ENCODE measurements at places on chromosomes 6 and 20.

- no peak for DNase-seq
Observed at GRCh38 chr6:6248651-6249050, 71.8 kb downstream of the F13A1 start.

GRCh38 chr6:137258170-137258569, 39.0 kb upstream of the IFNGR1 start:
- DNase-seq = no peak

- DNase-seq = no peak
Observed at GRCh38 chr20:44792796-44793195, 17.6 kb downstream of the RIMS4 start.

DNA sequence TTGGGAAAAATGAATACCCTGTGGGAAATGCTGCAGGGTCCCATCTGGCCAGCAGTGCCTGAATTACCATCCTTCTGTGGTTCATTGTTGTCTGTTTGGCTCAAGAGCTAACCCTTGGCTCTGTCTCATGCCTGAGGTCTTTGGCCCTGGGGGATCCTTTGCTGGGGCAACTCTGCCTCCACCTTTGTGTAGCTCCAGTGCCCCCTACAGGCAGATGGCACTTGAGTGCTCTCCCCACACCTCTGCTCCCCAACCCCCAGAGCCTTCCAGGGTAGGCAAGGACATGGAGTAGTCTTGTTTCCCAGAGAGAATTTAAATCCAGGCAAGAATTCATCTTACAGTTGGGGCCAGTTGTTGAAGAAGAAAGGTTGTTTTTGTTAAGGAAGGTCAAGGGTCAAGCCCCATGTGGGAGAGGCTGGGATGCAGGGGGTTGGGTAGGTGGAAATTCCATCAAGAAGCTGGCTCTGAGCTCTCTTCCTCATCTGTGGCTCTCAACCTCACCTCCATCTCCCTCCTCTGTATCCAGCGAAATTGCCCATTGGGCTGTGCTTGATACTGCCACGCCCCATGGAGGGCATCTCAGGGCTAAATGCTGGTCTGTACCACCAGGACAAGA, 44.2 kb downstream of the ZNF831 start:
- DNase-seq = peak; percentile 65

DNA sequence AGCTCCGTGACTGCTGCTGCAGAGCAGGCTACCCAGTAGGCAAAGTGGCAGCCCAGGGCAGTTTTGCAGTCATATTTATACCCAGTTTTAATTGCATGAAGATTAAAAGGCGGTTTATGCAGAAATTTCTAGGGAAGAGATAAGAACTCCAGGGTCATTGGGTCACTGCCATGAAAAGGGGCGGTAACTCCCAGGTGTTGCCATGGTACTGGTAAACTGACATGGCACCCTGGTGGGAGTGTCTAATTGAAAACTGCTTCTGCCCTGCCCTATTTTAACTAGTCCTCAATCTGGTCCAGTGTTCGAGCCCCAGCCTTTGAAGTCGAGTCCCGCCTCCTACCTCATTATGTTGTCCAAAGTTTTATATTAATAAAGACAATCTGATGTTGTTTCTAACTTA, 75.0 kb upstream of the FUCA2 start:
- no peak for DNase-seq

DNA sequence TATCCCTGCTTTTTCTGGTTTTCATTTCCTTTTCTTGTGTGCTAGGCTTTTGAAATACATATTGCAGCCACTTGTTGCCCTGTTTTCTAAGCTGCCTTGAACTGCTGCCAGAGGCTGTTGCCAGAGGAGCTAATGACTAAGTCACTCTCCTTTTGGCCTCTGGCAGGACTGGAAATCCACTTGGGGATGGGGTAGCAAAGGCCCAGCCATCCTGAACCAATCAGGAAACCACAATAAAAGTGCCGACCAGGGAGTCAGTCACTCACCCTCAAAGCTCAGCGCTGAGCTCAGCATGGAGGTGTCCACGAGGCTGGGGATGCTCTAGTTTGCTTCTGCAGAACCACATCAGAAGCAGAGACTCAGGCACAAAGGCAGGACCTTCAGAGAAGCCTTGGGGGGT, 813.0 kb downstream of the DHX35 start:
- DNase-seq = peak; percentile 73

DNA sequence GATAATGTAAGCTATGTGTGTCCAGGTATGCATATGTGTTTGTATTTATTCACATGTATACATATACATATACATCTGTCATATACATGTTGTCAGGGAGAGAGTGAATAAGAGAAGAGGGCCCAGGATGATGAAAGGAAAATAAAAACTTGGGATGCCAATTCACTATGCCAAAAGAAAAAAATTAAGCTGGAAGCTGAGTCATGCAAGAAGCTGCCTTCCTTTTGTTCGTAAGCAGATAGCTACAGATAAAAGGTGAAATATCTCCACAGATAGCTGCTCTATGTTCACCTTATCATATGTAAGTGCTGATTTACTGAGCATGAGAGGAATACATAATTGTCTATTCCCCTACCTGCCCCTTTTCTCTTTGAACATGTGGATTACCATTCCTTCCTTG, 579.9 kb downstream of the EPM2A start:
- DNase-seq = no peak

- peak; percentile 60 for DNase-seq
Observed at GRCh38 chr20:10667077-10667401, 6.8 kb downstream of the JAG1 start.

DNA sequence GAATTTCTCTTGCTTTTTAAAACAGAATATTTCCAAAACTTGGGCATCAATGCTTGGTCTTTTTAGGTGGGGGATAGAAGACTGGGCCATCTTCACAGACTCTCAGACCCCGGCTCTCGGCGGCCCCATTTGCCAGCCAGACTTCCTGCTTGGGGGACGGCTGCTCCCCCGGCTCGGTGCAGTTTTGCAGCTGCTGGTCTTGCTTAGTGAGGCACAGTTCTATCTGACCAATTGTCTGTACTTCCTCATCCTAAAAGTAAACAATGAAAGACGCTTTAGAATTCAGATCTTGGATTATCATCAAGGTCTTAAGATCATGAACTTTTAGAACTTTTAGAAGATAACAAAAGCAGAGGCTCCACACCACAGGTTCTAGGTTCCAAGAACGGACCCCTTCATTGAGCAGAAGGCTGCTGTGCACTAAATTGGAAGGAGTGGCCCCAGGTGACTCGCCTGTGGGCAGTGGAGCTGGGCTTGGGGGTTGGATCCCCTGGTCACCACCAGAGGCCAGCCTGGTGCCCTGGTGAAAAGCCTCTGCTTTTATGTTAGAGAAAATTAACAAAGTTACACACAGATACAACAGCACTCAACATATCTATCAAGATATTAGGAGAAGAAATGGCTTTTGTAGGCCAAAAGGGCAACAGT, 26.7 kb downstream of the RNASET2 start:
- no peak for DNase-seq

GRCh38 chr20:31915491-31916280, 36.2 kb downstream of the PDRG1 start:
- DNase-seq = no peak

DNA sequence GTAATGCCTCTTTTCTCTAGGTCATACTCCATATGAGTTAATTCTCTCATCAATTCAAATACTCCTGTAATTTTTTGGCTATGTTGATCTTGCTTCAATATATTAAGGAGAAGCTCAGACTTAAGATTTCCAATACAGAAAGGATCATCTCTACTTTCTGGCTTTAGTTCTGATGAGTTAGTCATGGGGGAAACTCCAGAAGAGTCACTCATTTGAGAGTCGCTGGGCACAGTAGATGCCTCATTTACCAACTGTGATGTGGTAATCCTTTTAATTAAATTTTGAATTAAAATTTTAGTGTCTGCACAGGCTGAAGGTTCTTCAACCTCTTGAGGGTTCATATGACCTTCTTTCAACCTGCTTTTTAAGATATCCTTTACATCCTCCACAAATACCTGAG, 38.5 kb downstream of the DST start:
- no peak for DNase-seq

DNA sequence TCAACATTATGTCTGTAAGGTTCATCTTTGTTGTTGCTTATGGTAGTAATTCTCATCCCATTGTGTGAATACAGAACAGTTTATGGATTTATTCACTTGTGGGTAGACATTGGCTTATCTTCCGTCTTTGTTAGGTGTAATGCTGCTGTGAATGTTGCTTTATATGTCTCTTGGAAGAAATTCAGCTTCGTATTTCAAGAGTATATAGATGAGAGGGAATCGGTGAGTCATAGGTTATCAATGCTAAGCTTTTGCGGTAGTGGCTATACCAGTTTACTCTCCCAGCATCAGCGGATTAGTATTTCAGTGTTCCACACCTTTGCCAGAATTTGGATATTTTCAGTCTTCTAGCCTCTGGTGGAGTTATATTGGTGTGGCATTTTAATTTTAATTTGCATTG, 77.8 kb downstream of the ZFAND3 start:
- DNase-seq = no peak

- no peak for DNase-seq
Observed at GRCh38 chr6:106431972-106432371, 71.5 kb downstream of the CRYBG1 start.

DNA sequence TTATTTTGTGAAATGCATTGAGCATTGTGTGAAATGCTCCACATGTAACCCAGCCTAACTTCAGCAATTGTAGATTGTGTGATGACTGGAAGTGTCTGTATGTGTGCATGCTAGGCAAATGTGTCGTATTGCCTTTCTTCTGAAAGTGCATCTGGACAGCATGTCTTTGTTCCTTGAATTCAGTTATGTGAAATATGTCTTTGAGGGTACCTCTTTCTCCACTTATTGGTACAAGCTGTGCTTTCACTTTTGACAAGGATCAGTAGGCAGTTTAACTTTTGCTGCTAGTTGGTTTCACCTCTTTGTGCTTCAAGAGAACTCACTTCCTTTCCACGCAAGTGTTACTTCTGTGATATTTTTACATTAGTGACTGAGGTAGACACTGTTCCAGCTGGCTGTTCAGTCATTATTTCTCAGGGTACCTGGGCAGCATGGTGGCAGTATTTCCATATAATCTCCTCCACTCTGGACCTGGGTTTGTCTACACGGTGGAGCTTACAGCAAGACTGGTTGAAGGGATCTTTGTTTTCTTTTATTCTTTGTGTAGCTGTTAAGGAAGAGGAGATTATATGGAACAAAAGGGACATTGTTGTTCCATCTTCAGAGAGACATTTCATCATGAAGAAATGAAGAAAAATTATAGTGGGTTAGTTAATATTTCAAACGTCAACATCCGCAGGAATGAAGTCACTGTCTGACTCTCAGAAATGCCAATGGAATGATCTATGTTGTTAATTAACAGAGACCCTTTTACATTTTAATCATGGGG, 175.4 kb downstream of the UTRN start:
- no peak for DNase-seq

DNA sequence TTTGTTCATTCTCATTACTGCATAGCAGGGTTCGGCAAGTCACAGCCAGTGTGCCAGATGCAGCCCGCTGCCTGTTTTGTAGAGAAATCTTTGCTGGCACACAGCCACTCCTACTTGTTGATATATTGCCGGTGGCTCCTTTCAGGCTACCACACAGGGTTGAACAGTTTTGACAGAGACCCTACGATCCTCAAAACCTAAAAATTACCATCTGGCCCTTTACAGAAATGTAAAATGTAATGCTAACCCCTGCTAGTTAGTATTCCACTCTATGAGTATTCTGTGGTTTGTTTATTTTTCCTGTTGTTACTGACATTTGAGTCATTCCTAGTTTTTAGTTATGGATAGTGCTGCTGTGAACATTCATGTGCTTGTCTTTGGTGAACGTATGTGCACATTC, 11.5 kb downstream of the DHX35 start:
- no peak for DNase-seq

DNA sequence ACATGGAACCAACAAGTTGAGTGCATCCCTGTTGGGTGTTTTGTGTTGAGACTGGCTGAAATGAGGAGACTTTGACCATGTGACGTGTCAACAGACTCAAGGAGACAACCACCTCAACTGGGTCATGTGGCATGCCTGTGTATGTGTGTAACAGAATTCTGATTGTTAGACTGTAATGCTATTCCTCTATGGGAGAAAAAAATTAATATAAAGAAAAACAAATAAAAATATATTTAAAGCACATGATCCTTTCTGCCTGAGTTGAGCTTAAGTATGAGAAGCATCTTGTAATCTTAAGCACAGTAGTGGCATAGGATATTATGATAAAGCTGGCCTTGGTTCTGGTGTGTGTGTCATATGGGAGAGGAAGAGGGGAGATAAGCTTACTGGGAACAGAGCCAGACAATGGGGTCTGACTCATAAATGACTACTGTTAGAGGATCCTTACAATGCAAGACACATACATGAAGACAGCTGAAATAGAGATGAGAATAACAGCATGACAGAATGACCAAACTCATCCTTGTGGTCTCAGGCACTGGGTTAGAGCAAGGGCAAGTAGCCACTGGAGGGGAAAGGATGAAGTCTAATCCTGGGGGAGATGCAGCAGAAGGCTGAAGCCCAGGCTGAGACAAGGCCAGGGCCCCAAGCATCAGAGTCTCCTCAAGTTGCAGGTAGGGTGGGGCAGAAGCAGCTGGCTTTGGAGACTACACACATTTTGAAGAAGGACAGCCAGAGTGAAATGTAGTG, 9.2 kb downstream of the TP53INP2 start:
- no peak for DNase-seq

GRCh38 chr6:97293198-97293696, 10.2 kb upstream of the MMS22L start:
- DNase-seq = no peak

DNA sequence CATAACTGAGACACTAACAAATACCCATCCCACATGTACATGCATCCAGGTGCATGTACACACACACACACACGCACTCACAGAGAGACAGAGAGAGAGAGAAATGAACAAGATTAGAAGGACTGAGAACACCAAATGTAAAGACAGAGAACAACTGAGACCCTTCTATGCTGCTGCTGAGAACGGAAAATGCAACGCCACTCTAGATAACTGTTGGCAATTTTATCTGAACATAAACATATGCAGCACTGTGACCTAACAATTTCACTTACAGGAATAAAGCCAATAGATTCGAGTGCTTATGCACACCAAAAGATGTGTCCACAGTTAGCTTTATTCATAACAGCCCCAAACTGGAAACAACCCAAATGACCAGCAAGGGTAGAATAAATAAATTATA, 103.8 kb upstream of the LY86 start:
- DNase-seq = no peak

DNA sequence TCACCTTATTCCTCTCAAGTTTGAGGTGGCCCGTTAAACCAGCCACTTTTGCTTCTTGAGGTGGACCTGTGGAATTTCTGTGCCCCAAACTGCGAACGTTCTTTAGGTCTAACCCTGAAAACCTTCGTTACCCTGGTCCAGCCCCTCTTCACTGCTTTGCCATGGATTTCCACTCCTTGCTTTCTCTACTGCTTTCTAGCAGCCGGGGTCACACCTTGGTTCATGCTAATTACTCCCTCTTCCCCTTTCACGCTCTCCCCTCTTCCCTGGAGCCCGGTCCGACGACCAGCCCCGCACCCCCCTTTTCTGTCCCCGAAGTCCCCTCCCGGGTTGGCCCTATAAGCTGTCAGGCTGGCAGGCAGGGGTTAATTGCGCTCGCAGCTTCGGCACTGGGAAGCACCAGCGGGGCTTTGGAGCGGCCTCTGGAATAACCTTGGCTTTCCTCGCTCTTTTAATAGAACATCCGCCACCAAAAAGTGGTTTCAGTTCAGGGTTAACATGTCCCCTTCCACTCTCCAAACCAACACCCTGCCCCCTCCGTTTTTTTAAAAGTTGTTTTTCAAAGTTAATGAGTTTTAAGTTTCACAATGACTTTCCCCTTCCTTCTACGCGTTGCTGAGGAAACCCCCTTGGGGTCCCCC, 1.4 kb upstream of the HIVEP1 start:
- peak; percentile 88 for DNase-seq

GRCh38 chr6:90403489-90404381, 107.1 kb upstream of the BACH2 start:
- no peak for DNase-seq

Data from heart left ventricle (tissue), 16 donors.